ENCODE measurements at places on chromosomes 4 and X.

GRCh38 chr4:76091052-76091451 lies 16.5 kb downstream of the ART3 start:
- no peak for DNase-seq

DNA sequence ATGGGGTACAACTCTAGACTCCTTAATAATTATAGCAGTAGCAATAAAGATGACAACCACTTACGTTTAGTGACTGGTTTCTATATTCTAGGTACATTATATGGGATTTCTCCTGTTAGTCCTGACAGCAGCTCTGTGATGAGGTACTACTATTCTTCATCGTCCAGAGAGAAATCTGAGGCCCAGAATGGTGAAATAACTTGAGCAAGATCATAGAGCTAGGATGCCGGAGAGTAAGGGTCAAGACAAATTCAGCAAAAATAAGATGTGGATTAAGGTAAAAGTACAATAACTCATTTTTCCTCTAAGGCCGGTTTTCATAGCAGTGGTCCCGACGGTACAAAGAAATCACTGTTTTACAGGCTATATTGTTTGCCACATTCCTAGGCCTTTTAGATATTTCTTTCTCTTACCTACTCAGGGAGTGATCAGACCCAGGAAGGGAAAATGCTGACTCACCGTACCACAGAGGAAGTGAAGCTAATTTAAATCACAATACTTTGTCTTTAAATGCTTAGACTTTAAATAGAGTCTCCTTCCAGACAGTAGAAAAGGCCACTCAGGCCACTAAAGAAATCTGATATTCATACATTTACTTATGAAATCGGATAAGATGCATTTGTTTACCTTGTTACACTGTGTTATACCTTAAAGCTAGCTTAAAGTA lies 2023.0 kb upstream of the AGA start:
- DNase-seq, result no peak

DNA sequence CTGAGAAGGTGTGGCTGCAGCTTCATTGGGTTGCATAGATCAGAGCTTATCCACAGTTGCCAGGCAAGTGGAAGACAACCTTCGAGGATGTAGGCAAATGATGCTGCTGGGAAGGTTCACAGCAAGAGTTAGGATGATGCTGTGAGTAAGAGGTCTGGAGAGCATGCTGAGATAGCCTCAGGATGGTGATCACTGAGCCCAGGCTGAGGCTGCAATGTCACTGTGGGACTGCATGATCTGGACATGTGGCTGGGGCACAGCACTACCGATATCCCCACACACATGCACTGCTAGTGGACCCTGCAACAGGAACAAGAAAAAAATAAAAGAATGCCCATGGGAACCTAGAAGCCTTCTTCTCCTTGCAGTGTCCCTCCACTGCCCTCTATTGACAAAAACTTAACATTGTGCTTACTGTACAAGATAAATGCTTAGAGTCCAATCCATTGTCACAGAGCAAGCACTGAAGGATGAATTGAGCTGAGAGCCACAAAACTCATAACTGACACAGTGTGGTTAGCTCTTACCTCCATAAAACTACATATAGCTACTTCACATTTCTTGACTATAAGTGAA lies 105.6 kb downstream of the CNKSR2 start:
- DNase-seq, result peak; percentile 3

- no peak for DNase-seq
Measured at GRCh38 chr4:72207196-72207595, 175.4 kb downstream of the NPFFR2 start.

DNA sequence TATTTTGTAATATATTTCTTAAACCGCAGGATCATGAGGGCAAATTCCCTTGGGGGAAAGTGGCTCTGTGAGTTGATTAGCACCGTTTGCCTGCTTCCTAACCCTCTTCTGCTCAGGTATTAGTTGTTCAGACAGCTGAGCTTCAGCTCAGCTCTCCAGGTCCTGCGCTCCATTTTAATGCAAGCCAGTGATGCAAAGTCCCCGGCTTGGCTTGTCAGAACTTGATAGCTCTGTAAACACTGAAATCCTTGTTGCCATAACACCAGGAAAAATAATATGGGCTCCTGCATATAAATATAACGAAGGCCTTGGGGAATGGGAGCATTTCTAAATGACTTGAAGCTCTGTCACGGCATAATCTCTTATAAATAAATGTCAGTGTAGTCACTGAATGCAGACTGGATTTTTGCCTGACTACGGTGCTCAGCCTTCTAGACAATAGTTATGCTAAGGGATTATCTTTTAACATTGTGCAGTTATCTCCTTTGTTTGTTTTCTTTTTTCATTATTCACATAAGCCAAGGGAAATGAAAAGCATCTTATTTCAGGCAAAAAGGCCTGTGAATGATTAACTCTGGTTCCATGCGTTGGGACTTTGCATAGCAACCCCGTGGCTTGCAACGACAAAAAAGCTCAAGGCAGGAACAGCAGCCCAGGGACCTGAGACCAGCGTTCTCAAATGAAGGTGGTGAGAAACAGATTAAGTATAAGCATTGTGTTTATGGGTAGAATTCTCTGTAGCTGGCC lies 253.2 kb downstream of the SPRY1 start:
- DNase-seq, result no peak

- no peak for DNase-seq
Measured at GRCh38 chrX:26580021-26580420, 364.1 kb downstream of the MAGEB5 start.
